ENCODE measurements at places on chromosomes 3 and 15.

- DNase-seq = no peak
Measured at GRCh38 chr15:72203507-72203837, 5.9 kb upstream of the GRAMD2A start.

DNA sequence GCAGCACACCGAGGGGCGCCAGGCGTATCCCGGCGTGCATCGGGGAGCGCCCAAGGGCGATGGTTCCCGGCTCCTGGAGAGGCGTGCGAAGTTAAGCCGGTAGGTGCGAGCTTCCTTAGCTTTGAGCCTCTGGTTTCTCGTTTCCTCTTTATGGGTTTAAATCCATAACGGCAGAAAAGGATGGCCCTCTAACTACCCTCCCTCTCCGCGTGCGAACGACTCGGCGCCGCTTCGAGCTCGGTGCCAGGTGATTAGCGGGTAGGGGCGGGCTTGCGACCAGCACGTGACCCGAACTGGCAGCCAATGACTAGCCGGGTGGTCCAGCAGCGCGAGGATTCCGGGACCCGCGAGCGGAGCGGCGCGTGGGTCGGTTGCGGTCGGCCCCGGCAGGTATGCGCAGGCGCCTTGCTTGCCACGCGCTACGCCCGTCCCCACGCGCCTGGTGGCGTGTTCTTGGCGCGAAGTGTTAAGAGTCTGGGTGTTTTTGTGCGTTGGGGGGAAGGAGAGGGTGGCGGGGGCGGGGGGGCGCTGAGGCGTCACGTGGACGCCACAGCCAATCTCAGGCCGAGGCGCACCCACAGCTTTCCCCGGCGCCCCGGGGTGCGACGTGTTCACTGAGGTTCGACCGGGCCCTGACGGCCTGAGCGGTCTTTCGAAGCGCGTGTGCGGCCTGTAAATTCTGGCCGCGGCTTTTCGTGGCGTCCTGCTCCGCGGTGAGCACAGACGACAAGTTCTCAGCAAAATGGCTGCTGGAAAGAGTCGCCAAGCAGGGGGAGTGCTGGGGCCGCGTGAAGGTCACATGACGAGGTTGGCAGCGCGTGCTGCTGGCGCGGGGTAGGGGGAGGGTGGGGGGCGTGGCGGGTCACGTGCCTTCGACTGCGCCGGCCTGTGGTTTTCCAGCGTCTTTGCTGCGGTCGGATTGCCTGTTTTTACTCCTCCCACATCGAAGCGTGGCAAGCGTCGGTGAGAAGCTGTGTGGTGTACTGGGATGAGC is 38.7 kb upstream of the MGA start:
- peak; percentile 72 for DNase-seq

DNA sequence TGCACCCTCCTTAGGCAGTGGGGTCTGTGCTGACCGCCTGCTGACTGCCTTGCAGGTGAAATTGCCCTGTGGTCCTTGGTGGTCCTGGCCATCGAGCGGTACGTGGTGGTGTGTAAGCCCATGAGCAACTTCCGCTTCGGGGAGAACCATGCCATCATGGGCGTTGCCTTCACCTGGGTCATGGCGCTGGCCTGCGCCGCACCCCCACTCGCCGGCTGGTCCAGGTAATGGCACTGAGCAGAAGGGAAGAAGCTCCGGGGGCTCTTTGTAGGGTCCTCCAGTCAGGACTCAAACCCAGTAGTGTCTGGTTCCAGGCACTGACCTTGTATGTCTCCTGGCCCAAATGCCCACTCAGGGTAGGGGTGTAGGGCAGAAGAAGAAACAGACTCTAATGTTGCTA is 2.4 kb downstream of the RHO start:
- no peak for DNase-seq

- no peak for DNase-seq
Measured at GRCh38 chr3:128922804-128923459, 43.5 kb downstream of the ACAD9 start.

GRCh38 chr3:53239800-53240199 is 16.0 kb downstream of the TKT start:
- DNase-seq = no peak

GRCh38 chr3:21913791-21914190 is 162.8 kb upstream of the ZNF385D start:
- no peak for DNase-seq

Measured in GM06990 (cell line).